ENCODE measurements at places on chromosomes 16 and 17. TPM values are rescaled to one million over a fixed set of nuclear protein-coding genes. Genes with fewer than 3 reads are reported as not detected.

The TNS4 gene
- 0.89 TPM for total RNA-seq

The KRT40 gene
- not detected for total RNA-seq

The CCL16 gene
- total RNA-seq = not detected

The EPX gene
- not detected for total RNA-seq

DNA sequence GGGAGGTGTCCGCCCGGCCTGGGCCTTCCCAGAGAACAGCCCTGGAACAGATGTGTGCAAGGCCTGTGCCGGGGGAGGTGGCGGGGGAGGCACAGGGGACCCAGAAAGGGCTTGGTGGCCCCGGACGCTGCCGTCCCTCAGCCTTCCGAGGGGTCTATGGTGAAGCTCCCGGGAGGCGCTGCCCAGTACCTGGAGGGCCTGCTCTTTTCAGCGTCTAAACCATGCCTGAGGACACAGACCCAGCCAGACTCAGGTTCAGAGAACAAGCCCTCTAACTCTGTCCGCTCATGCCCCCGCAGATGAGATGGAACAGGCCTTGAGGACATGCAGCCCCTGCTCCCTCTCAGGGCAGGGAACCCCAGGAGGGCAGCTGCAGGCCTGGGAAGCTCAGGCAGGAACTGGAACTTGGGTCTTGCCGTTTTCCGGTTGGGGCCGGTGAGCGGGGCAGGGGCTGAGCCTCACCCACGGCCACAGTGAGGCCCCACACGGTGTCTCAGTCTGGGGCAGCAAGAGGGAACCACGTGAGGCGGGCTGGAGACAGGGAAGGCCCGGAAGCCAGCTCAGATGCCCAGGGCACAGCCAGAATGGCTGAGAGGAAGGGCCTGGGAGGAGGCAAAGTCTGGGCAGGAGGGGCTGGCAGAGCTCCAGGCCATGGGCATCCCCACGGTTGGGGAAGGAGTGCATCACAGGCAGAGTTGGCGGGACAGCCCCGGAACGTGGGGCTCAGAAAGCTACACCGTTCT is 12.5 kb downstream of the SLC16A3 start:
- no peaks in the 10 kb centered on the region for H3K4me1 ChIP-seq
- H3K27ac ChIP-seq = peak overlapping the region; percentile 66
- no peak for DNase-seq
- no peak overlapping the region for H3K4me3 ChIP-seq

- no peaks in the 10 kb centered on the region for H3K27me3 ChIP-seq
- H3K27ac ChIP-seq = no peak overlapping the region
- H3K4me3 ChIP-seq = no peak overlapping the region
Observed at GRCh38 chr17:8828517-8828875, 29.3 kb upstream of the MFSD6L start.

GRCh38 chr17:11264183-11264871 is 23.3 kb downstream of the SHISA6 start:
- no peaks in the 10 kb centered on the region for H3K4me1 ChIP-seq
- H3K4me3 ChIP-seq = peak overlapping the region; percentile 50
- H3K27ac ChIP-seq = no peak overlapping the region
- DNase-seq = no peak
- H3K36me3 ChIP-seq = peaks cover 12% of the 10 kb centered on the region

GRCh38 chr16:51971184-51971583 is 575.8 kb downstream of the TOX3 start:
- H3K27me3 ChIP-seq = no peaks in the 10 kb centered on the region
- H3K36me3 ChIP-seq = no peaks in the 10 kb centered on the region
- no peak overlapping the region for H3K27ac ChIP-seq

DNA sequence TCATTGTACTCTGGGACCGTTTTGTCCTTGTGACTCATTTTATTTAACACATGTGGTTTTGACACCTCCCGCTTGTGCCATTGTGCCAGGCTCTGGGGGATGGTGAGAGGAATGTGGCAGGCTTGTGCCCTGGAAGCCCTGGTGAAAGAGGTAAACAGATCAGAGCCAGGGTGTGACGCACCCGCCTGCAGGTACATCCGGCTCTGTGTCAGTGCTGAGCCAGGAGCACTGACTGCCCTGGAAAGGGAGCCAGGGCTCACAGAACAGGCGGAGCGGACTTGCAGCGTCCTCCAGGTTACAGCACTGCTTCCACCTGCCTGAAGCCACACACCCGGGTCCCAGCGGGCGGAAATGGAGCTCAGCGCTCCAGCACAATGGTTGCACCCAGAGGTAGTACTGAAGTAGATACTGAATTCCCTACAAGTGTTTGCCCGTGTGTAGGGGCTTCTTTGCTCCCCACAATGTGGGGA is 30.6 kb downstream of the CDRT15 start:
- H3K4me3 ChIP-seq = no peak overlapping the region
- no peaks in the 10 kb centered on the region for H3K4me1 ChIP-seq
- H3K27me3 ChIP-seq = no peaks in the 10 kb centered on the region
- H3K27ac ChIP-seq = no peak overlapping the region
- peaks cover 15% of the 10 kb centered on the region for H3K36me3 ChIP-seq

GRCh38 chr16:89147085-89147817 is 24.3 kb upstream of the CDH15 start:
- DNase-seq = no peak
- H3K4me1 ChIP-seq = no peaks in the 10 kb centered on the region
- H3K36me3 ChIP-seq = peaks cover 40% of the 10 kb centered on the region
- H3K27me3 ChIP-seq = no peaks in the 10 kb centered on the region
